ENCODE measurements at places on chromosomes 7 and 10. TPM values are rescaled to one million over a fixed set of nuclear protein-coding genes. Genes with fewer than 3 reads are reported as not detected.

GRCh38 chr7:43937444-43937843 lies 11.2 kb downstream of the UBE2D4 start:
- DNase-seq, result no peak

DNA sequence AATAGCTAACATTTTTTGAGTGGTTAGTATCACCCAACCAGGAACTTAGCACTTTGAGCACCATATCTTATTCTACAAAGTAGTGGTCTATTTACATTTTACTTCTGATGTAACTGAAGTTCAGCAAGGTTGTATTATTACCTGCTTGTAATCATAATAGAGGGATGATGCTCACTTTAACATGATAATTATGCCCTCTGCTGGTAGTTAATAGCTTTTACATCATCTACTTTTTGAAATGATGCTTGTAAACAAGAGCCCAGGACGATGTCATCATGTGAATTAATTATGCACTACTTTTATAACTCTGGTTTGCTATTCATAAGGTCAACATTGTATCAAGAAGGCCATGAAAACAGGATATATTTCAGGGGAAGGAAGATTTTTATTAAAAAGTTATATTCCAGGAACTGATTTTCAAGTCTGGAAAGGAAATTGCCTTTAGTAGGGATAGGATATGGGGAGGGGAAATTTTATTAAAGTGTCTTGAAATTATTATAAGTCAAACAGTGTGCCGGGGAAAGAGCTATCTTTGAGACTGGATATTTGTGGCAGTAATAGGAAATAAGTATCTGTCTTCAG lies 80.3 kb upstream of the SCIN start:
- no peak for DNase-seq

DNA sequence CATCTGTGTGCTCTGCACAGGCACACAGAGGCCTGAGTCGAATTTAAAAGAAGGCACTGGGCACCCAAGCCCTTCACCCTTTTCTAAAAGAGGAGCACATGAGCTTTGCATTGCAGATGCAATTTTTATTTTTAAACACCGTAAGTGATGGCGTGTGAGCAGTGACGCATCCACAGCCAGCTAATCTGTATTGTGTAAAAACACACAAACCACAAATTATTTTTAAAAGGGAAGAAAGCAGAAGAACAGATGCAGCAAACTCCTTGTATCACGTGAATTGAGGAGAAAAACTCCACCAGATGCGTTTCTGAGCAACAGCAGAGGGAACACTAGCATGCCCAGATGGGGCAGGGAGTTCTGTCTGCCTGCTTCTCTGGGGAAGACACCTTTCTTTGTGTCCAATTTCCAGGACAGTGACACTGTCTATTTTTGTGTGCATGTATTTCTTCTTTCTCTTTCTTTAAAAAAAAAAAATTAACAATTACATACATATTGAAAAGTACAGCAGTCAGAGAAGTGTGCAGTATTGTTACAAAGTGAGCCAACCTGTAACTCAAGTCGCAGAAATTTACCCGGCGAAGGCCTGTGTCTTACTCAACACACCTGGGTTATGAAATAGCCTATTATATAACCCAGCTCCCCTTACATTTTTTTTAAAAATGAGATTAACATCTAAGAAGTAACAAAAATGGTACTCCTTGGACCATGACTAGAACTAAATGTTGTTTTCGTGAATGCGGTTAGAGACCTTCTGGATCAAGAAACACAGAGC lies 39.2 kb downstream of the EEPD1 start:
- no peak for DNase-seq

GRCh38 chr7:37497576-37497975 lies 48.9 kb upstream of the ELMO1 start:
- no peak for DNase-seq

DNA sequence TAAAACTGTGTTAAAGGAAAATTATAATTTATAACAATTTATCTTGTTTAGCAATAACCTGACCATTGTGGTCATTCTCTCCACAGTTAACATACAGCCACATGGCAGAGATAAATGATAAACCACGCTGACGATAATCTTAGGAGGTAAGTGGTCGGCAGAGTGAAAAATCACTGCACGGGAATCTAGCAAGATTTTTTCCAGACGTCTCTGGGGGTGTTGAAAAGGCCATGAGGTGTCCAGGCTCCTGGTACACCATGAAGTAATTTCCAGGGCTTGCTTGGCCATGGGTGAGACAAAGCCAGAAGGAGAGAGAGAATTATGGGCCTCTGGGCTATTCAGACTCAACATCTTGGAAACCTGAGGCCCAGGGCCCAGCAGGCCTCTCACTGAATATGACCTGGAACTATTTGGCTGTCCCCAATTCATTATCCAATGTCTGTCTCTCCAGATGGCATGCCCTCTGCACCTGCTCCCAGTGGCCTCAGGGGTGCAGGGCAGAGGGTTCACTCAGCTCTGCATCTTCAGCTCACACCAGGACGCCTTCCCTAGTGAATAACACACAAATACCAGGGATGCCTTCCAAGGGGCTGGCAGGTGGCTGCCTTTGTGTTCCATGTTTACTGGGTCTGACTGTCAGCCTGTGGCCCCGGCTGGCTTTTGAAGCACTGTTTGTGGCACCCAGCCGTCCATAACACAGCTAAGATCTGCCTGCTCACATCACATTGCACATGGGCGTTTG lies 590.4 kb upstream of the PFKP start:
- DNase-seq, result no peak

DNA sequence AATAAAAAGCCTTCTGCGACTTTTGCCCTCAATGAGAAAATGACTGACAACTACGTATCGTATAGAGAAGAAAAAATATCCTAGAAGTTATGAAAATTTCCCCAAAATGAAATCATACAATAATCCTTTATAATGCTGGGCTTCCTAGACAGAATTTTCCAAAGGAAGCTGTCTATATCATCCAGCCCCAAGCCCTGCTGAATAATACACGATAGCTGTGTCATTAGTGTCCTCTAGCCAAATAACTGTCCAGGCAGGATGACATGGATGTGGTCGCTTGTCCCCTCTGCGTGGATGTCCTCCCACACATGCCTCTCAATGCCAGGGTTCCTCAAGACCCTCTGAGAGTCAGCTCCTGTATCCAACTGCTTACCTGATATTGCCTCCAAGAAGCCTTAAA lies 61.7 kb upstream of the ECHDC3 start:
- DNase-seq, result no peak

- no peak for DNase-seq
These were observed 182.0 kb downstream of the TCERG1L start for GRCh38 chr10:131129544-131129943.

Gene LDB3
- polyA plus RNA-seq, result 1.5 TPM

Gene CFAP43
- polyA plus RNA-seq, result 15.3 TPM

Gene ENTPD1
- polyA plus RNA-seq, result 19.8 TPM
